ENCODE measurements at places on chromosomes 5 and 9. TPM values are rescaled to one million over a fixed set of nuclear protein-coding genes. Genes with fewer than 3 reads are reported as not detected.

- H3K4me1 ChIP-seq = no peaks in the 10 kb centered on the region
- H3K27me3 ChIP-seq = no peaks in the 10 kb centered on the region
- H3K27ac ChIP-seq = no peak overlapping the region
These were observed 217.2 kb downstream of the DAB2IP start for GRCh38 chr9:121868626-121869025.

DNA sequence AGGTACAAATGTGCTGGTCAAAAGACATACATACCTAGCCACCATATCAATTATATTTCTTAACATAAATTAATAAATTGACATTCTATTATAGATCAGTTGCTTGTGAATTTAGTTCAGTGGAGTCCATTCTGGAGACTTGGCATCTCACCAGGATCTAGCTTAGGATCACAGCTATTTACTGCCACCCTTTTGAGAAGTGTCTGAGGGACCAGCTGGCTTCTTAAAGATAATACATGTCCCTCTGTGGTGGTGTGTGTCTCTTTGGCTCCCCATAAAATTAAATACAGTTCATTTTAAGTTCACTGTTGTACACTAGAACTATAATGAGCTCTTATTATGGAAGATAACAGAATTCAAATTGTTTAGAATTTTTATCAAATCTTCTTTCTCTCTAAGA is 290.7 kb downstream of the PRELID2 start:
- H3K27ac ChIP-seq = no peak overlapping the region
- H3K27me3 ChIP-seq = no peaks in the 10 kb centered on the region
- H3K36me3 ChIP-seq = no peaks in the 10 kb centered on the region
- DNase-seq = no peak

GRCh38 chr5:94544875-94545547 is 73.4 kb downstream of the KIAA0825 start:
- H3K36me3 ChIP-seq = no peaks in the 10 kb centered on the region
- H3K4me3 ChIP-seq = no peak overlapping the region
- no peak for DNase-seq
- H3K27ac ChIP-seq = no peak overlapping the region
- H3K4me1 ChIP-seq = no peaks in the 10 kb centered on the region
- H3K27me3 ChIP-seq = no peaks in the 10 kb centered on the region

DNA sequence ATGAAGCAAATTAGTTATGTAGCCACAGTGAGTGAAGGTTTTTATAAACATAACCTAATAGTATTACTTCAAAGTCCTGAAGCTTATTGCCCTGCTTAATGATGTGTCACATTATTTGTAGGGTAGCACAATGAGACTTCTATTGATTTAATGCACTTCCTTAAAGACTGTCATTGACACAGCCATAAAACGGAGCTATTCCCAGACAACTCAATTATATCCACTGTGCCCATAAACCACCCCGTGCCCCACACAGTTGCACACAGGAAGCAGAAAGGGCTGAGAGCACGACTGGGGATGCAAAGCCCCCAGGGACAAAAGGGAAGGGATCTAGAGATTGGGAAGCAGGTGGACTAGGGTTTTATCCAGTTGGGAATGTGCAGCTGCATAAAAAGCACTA is 37.0 kb downstream of the TRIM32 start:
- no peaks in the 10 kb centered on the region for H3K27me3 ChIP-seq
- peaks cover 4% of the 10 kb centered on the region for H3K36me3 ChIP-seq
- H3K27ac ChIP-seq = no peak overlapping the region

TMC1 gene
- total RNA-seq = not detected

- H3K4me3 ChIP-seq = no peak overlapping the region
- no peaks in the 10 kb centered on the region for H3K36me3 ChIP-seq
- no peak for DNase-seq
- no peaks in the 10 kb centered on the region for H3K27me3 ChIP-seq
These were observed 98.7 kb downstream of the RAPGEF6 start for GRCh38 chr5:131536211-131536826.

Data from stomach (tissue), 19 donors.